Heart left ventricle (tissue), 16 donors: ENCODE measurements at places on chromosomes 2 and 18. TPM values are rescaled to one million over a fixed set of nuclear protein-coding genes. Genes with fewer than 3 reads are reported as not detected.

CXCR1 gene
- 0.76 TPM for total RNA-seq

MYO3B gene
- total RNA-seq: not detected

SULT1C3 gene
- total RNA-seq: not detected

GPR45 gene
- total RNA-seq: not detected

TEX44 gene
- not detected for total RNA-seq

ANKRD30BL gene
- total RNA-seq: not detected

PLA2R1 gene
- 3.2 TPM for total RNA-seq

CRYGC gene
- total RNA-seq: not detected

CHRNA1 gene
- total RNA-seq: not detected

PLCD4 gene
- 1.3 TPM for total RNA-seq

IL36B gene
- not detected for total RNA-seq

PLB1 gene
- 1.3 TPM for total RNA-seq

UGT1A4 gene
- total RNA-seq: not detected

AAMP gene
- 108 TPM for total RNA-seq

IFT172 gene
- total RNA-seq: 25.7 TPM

MC2R gene
- total RNA-seq: not detected

GRCh38 chr2:196341277-196341841 lies 170.0 kb upstream of the STK17B start:
- DNase-seq: no peak

DNA sequence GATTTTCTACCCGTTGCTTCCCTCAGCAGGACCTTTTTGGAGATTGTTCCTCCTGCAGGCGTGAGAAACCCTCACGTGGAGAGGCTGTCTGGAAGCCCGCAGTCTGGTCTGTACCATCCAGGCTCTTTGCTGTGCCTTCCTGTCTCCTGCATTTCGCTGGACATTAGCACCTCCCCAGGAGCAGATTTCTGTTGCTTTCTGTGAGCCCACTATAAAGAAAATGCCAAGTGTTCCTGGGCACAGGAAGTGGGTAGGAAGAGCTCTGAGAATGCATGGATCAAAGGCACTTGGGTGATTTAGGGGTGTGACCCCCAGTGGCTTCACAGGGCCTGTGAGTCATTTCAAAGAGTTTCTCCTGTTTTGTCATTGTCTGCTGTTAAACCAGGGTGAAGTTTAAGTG lies 27.3 kb downstream of the SPTBN1 start:
- no peak for DNase-seq

GRCh38 chr2:111118481-111118980 lies 2.2 kb upstream of the BCL2L11 start:
- peak; percentile 50 for DNase-seq

GRCh38 chr2:44936715-44937687 lies 4.5 kb upstream of the SIX3 start:
- no peak for DNase-seq

GRCh38 chr2:46722142-46722541 lies 193.5 kb downstream of the MCFD2 start:
- DNase-seq: no peak

DNA sequence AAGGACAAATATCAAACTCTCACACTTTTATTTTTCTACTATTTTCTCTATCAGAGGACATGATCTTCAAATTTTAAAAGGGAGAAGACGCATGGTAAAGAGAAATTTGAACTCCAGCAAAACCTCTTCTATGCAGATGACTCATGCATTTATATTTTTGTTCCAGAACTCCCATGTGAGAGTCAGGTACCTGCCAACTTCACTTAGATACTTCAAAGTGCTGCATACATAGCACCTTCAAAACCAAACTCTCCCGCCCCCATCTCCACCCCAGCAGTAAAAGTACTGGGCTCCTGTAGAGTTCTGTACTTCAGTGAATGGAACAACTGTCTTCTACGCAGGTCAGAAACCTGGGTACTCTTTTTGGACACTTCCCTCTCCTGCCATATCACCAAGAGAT lies 398.3 kb downstream of the TGIF1 start:
- no peak for DNase-seq

GRCh38 chr2:168500516-168500915 lies 44.4 kb downstream of the CERS6 start:
- no peak for DNase-seq

GRCh38 chr2:220660277-220661145 lies 911.6 kb downstream of the EPHA4 start:
- DNase-seq: no peak

GRCh38 chr2:38099099-38100028 lies 23.4 kb upstream of the CYP1B1 start:
- no peak for DNase-seq

DNA sequence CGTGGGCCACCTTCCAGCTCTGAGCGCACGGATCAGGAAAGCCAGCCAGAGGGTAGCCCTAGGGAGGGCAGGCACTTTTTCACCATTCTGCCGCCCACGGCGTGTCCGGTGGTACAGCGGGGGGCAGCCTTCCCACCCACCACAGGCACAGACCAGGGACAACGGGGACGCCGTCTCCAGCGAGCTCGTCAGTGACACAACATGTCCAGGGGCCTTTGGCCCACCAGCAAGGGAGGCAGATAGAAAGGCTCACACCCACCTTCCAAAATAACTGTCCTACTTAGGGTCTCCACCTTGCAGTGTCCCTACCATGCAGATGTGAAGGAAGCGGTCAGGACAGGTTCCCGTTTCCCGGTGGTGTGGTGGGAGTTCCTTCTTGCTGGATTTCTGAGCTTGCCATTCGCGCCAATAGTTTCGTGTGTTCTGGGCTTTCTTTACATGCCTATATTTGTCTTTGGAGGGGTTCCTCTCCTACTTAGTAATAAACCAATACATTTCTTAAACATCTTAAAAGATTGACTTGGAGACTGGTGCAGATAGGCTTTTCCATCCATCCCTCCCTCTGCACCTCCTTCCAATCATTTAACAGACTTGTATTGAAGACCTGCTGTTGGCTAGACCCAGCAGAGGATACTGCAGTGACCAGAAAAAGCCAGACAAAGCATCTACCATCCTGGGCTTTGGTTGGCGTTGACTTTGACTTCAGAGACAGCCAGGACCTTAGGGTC lies 872 bp downstream of the ASB1 start:
- DNase-seq: no peak

- no peak for DNase-seq
Measured at GRCh38 chr2:25197336-25198208, 29.2 kb upstream of the POMC start.

GRCh38 chr2:180733330-180733729 lies 247.1 kb upstream of the UBE2E3 start:
- DNase-seq: no peak

DNA sequence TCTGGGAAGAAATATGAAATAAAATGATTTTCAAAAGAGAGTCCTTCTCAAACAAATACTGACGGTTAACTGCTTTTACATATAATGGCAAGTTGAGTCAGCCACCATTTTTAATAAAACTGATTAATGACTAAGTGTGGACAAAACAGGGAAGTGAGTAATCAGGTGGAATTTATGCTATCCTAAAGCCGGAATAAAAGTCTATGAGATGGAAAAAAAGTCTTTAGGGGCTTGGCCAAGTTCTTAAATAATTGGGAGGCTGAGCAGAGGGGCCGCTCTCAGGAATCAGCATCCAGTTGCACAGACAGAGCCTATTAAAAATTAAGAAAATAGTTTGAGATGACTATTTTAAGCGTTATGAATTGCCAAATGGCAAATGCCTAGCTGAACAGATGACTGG lies 58.6 kb upstream of the AFF3 start:
- no peak for DNase-seq

DNA sequence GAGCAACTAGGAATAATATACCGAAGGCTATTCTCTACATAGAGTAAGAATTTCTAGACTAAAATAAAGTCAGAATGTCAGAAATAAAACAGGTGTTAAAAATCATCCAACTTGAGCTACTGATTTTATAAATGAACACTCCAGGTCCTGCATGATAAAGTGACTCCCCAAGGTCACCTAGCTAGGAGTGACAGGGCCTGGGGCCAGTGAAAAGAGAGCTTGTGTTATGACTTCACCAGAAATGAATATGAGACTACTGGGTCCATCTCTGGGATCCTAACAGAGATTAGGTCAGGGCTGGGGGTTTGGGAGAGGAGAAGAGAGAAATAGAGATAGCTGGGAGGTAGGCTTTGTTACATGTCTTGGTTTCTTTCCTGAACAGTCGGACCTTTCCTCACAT lies 89.7 kb upstream of the CYP1B1 start:
- no peak for DNase-seq

- peak; percentile 87 for DNase-seq
Measured at GRCh38 chr18:5630057-5630899, 86.5 kb upstream of the EPB41L3 start.

DNA sequence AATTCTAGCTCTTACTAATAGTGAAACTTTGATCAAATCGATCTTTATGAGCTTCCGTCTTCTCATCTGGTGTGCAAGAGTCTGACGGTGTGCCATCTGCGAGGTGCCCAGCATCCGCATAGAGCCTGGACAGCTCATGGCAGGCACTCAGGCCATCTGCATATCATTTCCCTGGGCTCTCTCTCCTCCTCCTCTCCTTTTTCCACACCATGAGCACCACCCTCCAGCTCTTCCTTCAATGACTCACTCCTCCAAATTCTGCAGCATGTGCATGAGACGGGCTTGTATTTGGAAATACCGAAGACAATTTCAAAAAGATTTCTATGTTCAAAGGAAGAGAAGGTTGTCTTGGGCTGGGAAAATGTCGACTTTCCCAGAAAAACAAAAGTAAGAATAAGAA lies 161.1 kb downstream of the CCBE1 start:
- DNase-seq: no peak

DNA sequence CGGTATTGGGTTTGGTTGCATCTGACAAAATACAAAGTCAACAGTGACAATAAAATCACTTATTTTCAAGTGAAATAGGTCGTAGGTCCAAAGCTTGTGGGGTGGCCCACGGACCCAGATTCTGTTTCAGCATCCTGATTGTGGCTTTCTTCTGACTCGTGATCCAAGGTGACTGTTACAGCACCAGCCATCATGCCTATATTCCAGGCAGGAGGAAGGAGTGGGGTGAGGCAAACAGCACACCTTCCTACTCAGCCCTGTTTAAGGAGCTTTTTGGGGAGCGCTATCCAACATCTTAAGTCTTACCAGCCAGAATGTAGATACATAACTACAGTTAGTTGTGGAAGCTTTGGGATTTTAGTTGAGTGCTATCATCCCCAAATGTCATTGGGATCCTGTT lies 8.7 kb upstream of the SNORC start:
- no peak for DNase-seq

DNA sequence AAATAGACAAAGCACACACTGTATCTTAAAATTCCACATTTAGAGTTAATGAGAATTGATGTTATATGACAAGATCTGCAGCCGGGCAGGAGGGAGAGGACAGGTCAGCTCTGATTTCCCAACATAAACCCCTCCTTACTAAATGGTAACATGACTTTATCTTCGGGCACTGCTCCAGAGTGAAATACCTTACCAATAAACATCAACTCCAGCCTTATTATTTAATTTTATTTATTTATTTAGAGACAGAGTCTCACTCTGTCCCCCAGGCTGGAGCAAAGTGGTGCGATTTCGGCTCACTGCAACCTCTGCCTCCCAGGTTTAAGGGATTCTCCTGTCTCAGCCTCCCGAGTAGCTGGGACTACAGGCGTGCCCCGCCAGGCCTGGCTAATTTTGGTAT lies 1.7 kb downstream of the CYB5A start:
- DNase-seq: no peak

DNA sequence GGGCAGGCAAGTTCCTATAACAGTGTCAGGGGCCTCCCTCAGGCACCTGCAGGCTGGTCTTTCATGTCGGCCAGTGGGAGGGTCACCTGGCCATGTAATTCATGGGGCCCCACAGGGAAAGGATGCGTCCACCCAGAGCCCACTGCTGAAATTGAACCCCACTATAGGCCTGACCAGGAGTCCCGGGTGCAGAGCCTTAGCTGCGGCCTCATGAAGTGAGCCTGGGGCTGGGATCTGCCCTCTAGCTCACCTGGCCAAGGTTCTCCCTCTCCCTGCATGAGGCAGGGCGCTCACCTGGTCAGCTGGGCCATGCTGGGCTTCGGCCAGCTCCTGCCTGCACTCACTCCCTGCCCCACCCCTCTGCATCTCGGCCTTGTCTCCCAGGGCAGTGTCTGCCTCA lies 41.1 kb downstream of the C1QL2 start:
- DNase-seq: no peak

DNA sequence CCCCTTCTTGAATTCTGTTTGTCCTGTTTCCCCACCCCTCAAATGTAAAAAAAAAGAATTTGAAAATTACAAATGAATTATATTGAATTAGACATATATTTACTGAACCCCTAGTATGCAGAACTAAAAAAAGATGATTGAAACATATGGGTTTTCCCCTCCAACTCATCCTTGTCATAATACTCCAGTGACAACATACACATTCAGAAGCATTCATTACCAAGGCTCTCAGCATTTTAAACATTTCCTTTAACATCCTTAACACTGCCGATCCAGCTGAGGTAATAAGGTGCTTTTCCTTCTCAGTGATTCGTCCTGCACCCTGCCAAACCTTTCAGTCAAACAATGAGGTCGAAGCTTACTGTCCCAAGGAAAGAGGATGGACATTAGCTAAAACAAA lies 53.1 kb upstream of the DTNB start:
- DNase-seq: no peak

GRCh38 chr2:85053802-85054201 lies 79.4 kb upstream of the TCF7L1 start:
- DNase-seq: no peak

GRCh38 chr2:165837122-165837521 lies 43.1 kb upstream of the GALNT3 start:
- no peak for DNase-seq
